ENCODE measurements at places on chromosomes 5 and 9. TPM values are rescaled to one million over a fixed set of nuclear protein-coding genes. Genes with fewer than 3 reads are reported as not detected.

- DNase-seq = no peak
Measured at GRCh38 chr9:113589890-113590289, 126.4 kb downstream of the RGS3 start.

GRCh38 chr9:38195737-38196161 lies 126.7 kb upstream of the SHB start:
- no peak for DNase-seq

- no peak for DNase-seq
Measured at GRCh38 chr5:127863610-127864395, 160.6 kb downstream of the CCDC192 start.

DNA sequence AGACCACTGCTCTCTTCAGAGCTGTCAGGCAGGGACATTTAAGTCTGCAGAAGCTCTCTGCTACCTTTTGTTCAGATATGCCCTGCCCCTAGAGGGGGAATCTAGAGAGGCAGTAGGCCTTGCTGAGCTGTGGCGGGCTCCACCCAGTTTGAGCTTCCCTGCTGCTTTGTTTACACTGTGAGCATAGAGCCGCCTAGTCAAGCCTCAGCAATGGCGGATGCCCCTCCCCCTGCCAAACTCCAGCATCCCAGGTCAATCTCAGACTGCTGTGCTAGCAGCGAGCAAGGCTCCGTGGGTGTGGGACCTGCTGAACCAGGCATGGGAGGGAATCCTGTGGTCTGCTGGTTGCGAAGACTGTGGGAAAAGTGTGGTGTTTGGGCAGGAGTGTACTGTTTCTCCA lies 59.9 kb downstream of the CAVIN4 start:
- DNase-seq = no peak

GRCh38 chr9:78230761-78231160 lies 5.1 kb upstream of the CEP78 start:
- no peak for DNase-seq

DNA sequence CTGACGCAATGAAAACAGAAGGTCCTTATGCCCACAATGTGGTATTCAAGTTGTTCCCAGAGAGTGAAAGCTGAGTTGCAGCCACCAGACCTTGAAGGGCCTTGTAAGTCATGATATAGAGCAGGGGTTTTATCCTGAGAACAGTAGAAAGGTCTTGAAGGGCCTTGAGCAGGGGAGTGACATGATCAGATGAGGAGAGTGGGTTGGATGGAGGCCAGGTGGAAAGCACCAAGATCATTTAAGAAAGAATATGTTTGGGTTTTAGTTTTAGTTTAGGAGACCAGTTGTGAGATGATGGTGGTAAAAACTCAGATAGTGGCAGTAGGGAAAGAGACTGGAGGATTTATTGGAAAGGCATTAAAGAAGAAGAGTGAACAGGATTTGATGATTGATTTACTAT lies 5.9 kb downstream of the ITGA2 start:
- peak; percentile 6 for DNase-seq

DNA sequence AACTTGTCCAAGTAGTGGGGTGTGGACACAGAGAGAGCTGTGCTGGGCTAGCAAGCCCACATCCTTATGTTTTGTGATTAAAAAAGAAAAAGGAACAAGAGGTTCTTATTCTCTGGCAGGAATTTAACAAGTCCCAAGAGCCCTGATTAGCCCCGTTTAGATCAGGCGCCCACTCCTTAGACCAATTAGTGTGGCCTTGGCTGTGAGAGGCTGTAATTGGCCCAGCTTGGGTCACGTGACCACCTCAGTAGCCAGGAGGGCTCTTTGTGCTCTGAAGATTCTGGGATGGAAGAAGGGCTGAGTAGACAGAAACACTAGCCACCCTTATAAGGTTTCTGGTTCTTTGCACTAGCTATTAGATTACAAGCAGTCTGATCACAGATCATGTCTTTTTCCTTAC lies 31.1 kb downstream of the GCNT4 start:
- DNase-seq = no peak

DNA sequence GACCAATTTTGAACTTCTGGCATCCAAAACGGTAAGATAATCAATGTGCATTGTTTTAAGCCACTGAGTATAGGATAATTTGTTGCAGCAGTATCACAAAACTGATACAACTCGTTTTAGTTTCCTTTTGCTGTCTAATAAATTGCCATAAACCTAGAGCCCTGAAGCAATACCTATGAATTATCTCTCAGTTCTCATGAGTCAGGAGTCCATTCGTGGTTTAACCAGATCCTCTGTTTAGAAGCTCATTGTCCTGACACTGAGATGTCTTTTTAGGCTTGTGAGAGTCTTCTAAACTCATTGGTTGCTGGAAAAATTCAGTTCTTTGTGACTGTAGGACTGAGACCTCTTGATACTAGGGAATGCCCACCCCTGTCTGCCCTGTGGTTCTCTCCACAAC lies 262.9 kb downstream of the SEMA5A start:
- no peak for DNase-seq

- DNase-seq = no peak
Measured at GRCh38 chr5:129921204-129921603, 16.9 kb downstream of the CHSY3 start.

GRCh38 chr5:58683567-58683966 lies 100.7 kb downstream of the RAB3C start:
- DNase-seq = no peak

Gene NOTCH1
- total RNA-seq = 49.8 TPM

Gene CEL
- total RNA-seq = 0.34 TPM

Gene KIF20A
- total RNA-seq = 60.7 TPM

Gene ZER1
- 13.2 TPM for total RNA-seq

Gene PCDHGA12
- total RNA-seq = 3.5 TPM
